Left colon (tissue), 2 donors: ENCODE measurements at places on chromosomes 1 and 21. TPM values are rescaled to one million over a fixed set of nuclear protein-coding genes. Genes with fewer than 3 reads are reported as not detected.

The TRAF5 gene
- 16.2 TPM for total RNA-seq

The TNFRSF9 gene
- total RNA-seq: 0.50 TPM

The RGS8 gene
- total RNA-seq: not detected

DNA sequence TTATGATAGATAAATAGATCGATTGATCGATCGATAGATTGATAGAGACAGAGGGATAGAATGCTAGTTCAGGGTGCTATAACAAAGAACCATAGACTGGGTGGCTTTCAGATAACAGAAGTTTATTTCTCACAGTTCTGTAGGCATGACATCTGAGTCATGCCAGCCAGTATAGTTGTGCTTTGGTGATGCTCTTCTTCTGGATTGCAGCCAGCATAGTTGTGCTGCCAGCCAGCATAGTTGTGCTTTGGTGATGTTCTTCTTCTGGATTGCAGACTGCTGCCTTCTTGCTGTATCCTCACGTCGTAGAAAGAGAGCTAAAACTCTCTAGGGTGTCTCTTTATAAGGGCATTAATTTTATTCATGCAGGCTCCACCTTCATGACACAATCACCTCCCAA is 860.8 kb downstream of the BRINP3 start:
- no peak for DNase-seq

GRCh38 chr21:46532080-46532479 is 72.8 kb downstream of the S100B start:
- DNase-seq: no peak

The GLRX2 gene
- total RNA-seq: 25.3 TPM

The LHX8 gene
- total RNA-seq: not detected

The SH2D1B gene
- 0.70 TPM for total RNA-seq

- no peak for DNase-seq
Measured at GRCh38 chr1:44101328-44101727, 17.3 kb upstream of the KLF17 start.

GRCh38 chr1:169588785-169589485 is 2.7 kb upstream of the F5 start:
- no peak for DNase-seq

- DNase-seq: no peak
Measured at GRCh38 chr1:45403298-45403697, 63.1 kb upstream of the MUTYH start.

DNA sequence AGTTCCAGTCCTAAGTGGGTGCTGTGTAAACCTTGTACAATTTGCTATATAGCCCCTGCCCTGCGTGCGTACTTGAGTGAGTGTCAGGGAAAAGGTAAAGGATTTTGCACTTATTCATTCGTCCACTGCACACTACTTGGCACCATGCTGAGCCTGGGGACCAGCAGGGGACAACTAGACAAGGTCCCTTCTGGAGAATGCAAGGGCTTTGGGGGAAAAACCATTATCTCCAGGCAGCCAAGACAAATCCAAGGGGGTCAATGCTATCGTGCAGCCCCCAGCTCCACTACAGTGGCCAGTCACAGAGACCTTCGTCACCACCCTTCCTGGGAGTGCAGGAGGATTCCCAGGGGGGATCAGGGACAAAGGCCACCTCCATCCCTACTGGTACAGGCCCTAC is 39.7 kb downstream of the MATN1 start:
- DNase-seq: no peak

DNA sequence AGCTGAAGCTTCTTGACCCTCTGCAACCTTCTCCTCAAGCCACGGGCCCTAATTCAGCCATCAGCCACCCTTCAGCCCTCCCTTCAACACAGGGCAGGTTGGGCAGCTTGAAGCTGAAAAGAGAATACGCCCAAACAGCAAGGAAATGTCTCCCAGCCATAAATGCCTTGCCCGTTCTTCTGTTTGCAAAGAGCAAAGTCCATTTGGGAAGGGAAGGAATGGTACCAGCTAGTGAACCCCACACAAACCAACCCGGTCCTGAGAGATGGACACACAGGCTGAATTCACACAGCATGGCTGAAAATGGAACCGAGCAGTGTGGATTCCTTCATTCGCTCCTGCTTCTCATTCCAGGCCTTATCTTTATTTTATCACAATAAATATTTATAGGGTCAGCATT is 11.5 kb downstream of the PLEKHA6 start:
- peak; percentile 66 for DNase-seq

The TMEM269 gene
- total RNA-seq: 1.6 TPM

The DEPDC1 gene
- 5.6 TPM for total RNA-seq

DNA sequence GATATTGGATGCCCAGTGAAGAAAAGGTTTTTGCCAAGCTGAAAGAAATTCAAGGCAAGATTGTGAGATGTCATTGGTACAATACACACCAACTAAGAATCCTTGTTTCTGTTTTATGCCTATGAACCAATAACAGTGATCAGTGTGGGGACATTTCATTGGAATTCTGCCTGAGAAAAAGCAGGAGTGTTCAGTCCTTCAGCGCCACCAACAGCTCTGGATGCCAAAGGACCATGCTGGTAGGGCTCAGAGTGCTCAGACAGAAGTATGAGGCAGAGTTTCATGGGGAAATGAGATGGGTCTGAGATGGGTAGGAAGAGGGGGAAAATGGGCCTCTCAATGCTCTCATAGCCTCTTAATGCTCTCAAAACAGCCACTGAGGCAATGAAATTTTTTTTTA is 56.5 kb downstream of the GABPA start:
- DNase-seq: no peak

- no peak for DNase-seq
Measured at GRCh38 chr1:83641796-83642443, 357.0 kb downstream of the TTLL7 start.

DNA sequence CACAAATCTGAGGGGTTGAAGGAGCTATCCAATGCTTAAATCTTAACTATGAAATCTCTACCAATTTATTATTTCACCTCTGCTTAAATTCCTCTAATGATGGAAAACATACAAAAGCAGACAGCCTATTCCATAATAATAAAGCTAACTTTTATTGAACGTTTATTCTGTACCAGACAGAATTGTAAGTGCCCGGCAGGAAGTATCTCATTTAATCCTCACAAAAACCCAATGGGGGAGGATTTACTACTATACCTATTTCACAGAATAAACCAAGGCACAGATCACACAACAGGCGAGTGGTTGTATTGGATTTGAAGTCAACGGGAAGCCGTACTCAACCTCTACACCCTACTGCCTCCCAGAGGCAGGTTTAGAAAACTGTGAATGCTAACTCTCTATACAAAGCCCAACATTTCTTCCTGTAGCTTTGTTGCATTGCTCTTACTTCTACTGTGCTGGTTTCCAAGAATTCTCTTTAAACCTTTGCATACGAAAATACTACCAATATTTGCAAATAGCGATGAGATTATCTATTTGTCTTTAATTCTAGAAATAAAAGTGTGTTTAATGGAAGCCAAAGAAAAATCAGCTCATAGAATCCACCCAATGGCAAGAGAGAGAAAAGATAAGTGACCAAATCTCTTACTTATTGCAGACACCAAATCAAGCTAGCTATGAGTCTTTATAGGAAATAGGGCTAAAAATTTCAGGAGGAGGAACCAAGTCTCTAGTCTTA is 33.5 kb upstream of the C1orf53 start:
- DNase-seq: peak; percentile 20

DNA sequence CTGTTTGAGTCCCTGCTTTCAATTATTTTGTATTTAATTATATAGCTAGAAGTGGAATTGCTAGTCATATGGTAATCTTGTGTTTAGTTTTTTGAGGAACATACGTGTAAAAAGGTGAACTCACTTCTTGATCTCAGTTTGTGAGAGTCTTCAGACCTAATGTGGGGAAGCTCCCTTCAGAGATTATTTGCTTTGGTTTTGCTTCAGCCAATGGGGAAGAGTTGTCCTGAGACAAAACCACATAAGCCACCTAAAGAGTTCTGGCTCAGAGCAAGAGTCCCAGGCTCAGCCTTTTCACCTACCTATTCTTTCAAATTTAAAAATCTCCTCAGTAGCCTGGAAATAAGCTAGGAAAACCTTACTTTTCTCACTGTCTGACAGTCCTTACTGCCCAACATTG is 138.4 kb downstream of the UCK2 start:
- DNase-seq: no peak
